ENCODE measurements at places on chromosomes 12 and 14.
A peak's percentile ranks its signal among the peaks of the same experiment; 100 is the strongest.

DNA sequence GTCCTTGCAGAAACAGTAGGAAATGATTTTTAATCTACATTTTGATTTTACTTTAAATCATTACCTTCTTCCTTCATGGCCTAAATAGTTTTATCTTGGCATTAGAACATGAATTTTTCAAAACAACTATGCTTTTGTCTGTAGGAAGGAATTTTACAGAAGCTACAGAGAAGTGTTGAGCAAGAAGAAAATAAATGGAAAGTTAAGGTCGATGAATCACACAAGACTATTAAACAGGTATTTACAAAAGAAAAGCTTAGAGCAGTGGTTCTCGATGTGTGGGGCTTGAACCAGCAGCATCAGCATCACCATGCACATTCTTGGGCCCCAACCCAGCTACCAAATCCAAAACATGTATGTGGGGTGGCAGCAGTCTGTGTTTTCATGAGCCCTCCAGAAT lies 91.6 kb downstream of the KTN1 start:
- no peak for DNase-seq

GRCh38 chr14:100401031-100401692 lies 78.0 kb downstream of the SLC25A47 start:
- DNase-seq: no peak

DNA sequence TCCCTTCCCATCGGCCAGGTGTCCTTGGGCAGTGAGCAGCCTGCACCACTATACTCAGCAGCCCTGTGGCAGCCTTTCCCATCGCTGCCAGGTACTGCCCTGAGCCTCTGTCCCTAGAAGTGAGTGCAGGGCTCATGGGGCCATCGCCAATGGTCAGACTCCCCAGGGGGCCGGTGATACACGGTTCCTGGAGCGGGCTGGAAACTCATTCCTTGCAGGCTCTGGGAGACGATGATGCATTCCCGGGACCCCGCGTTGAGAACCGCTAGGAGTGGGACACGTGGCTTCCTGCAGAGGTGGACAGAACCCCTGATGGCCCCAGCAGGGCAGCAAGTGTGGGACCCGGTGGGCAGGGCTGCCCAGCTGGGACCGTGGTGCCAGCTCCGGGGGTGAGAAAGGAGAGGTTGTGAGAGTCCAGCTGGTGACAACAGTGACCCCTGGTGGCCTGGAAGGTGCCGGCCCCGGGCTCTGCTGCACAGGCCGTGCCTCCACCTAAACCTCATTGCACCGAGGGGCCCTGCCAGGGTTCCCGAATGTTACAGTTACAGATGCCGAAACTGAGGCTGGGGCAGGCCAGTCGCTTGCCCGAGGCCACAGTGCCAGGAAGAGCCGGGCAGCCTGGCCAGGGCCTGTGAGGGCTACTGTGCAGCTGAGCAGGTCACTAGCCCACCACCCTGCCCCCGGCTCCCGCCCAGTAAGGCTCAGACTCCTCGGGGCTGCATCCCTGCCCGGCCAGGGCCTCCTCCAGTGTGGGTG lies 33.8 kb downstream of the FBRSL1 start:
- DNase-seq: peak; percentile 76

GRCh38 chr14:73227812-73228781 lies 9.2 kb upstream of the PAPLN start:
- DNase-seq: no peak

GRCh38 chr14:70045844-70046535 lies 142.8 kb downstream of the SLC8A3 start:
- DNase-seq: no peak

DNA sequence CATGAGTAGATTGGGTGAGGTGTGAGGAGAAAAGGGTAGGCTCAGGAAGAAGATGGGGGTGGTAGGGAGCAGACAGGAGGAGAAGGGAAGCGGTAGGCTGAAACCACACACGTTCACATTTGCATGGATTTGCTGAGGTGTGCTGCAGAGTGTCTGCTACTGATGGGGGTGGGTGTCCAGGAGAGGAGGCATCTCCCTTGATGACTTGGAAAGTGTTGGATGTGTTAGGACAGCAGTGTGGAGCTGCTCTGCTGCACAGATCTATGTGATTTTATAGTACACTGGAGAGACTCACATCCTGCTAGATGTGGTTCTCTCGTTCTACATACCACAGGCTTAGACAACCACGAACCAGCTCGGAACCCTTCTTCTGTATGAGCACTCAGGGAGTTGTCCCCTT lies 9.3 kb downstream of the ZFHX2 start:
- no peak for DNase-seq

Data from activated CD4-positive, alpha-beta memory T cell treated with anti-CD3 and anti-CD28 coated beads, Interleukin-2, amount 10 ng/mL, durations not matched to agents 7 days and 5 days (primary cell).